NB4 (cell line): ENCODE measurements at places on chromosomes 6 and 20.
A peak's percentile ranks its signal among the peaks of the same experiment; 100 is the strongest.

DNA sequence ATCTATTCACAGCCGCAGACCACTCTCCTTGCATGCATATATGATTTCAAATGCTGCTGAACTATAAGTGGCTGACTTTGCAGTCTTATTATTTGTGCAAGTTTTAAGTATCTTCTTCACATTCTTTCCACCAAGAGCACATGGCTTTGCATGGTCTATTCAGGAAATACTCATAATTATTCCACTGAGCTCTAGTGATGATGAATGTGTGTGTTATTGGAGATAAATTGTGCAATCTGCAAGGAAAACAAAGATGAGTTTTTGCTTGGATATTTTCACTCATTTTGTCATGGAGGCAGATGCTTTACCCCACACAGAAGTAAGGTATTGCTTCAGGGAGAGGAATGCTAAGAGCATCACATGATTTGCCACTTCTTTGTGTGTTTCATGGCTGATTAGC is 764.6 kb downstream of the TBC1D32 start:
- DNase-seq: no peak

GRCh38 chr6:144729502-144729901 is 444.4 kb downstream of the UTRN start:
- no peak for DNase-seq

GRCh38 chr6:125102891-125103290 is 50.7 kb upstream of the TPD52L1 start:
- no peak for DNase-seq

- no peak for DNase-seq
Observed at GRCh38 chr6:57063847-57064246, 17.4 kb downstream of the KIAA1586 start.

DNA sequence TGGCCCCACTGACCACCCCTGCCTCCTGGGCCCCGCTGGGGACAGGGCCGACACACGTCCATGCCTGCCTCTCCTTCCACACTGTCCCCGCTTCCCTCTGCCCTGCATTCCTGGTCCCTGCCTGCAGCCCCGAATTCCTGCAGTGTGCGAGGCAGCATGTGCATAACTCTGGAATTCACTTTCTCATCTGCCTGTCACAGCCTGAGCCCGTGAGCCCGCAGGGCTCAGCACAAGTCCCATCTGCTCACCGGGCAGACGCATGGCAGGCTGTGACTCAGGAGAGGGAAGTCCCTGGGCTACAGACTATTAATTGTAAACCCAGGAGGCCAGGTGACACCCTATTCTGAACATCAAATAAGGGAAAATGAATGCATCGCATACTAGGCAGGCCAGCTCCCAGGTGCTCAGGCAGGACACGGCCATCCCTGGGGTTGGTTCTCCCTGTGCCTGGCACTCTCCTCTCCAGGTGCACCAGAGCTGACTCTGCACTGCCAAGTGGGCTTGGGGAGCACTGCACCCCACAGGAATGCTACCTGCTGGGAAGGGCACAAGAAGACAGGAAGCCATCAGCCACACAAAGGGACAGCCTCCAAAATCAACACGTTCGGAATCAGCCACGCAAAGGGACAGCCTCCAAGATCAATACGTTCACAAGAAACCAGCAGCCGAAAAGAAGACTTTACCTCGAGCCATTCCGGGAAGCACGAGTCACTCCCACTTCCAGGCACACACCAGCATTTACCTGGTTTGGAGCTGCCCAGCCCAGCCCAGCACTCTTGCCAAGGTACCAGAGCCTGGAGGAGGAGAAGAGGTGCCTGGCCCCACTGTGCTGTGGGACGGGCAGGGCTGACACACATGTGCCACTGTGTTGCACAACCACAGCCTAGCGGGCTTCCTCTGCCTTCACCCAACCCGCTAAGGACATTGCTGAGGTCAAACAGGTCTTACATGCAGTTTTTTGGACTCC is 65.9 kb downstream of the DLL1 start:
- peak; percentile 89 for DNase-seq

GRCh38 chr6:157198425-157199279 is 124.7 kb downstream of the TMEM242 start:
- no peak for DNase-seq

DNA sequence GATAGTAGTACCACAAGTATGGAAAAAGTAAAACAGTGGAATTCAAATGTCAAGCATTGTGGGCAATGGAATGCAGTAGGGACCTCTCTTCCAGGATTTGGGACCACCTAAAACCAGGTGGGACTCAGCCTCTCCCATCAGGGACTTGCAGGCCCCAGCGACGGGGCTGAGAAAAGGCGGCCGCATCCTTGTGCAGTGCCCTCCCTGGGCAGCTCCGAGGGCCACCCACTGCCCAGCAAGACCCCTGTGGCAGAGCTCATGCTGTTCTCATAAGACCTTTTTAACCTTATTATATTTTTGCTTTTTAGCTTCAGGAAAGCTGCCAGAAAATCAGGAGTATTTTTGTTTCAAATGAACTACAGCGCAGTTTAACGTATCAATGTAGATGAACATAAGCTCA is 142.6 kb upstream of the RPS6KA2 start:
- no peak for DNase-seq

DNA sequence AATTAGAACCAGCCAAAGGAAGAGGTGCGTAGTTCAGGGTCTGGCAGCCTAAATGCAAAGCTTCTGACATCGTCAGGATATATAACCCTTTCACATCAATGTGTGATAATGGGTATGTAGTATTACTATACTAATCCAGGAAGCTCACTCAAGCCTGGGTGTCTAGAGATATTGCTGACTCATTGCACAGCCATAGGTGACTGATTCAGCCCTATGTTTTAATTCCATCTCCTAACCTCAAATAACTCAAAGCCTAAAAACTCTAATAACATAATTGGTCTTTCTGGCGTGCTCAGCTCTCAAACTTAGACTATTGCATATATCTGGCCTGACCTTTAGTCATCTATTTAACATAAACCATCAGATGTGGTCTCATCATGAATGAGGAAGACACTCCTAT is 658.4 kb downstream of the TBC1D32 start:
- no peak for DNase-seq

DNA sequence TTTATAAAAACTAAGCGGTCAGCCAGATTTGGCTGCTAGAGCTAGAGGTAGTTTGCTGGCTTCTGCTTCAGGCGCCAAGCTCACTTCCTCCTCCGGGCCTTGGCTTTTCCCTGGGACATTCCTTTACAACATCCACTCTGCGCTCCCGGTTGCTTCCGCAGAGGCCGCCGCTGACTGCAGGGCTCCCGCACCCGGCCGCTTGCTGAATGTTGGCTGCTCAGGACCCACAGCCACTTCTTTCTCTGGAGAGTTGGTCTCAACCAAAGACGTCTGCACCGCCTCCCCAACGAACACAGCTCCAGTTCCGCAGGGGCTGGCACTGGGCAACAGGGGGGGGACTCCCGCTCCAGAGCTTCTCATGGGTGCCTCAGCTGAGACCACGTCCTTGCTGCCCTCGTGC is 282.8 kb downstream of the TFAP2C start:
- no peak for DNase-seq

GRCh38 chr6:15303162-15303919 is 57.5 kb downstream of the JARID2 start:
- DNase-seq: no peak

- DNase-seq: peak; percentile 8
Observed at GRCh38 chr6:77173472-77174074, 289.7 kb downstream of the HTR1B start.

DNA sequence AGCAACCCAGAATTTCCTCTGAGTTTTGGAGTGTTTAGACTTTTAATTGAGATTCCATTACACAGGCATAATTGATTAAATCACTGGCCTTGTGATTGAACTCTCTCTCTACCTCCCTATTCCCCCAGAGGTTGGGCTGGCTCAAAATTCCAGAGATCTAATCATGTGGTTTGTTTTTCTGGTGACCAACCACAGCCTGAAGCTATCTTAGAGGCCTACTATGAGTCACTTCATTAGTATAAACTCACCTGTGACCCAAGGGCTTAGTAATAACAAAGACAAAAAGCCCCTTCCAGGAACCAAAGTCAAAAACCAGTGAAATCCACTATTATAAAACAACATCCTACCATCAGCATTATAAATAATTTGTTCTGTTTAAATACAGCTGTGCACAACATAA is 992.5 kb upstream of the CITED2 start:
- no peak for DNase-seq

- no peak for DNase-seq
Observed at GRCh38 chr6:152071318-152071717, 263.8 kb downstream of the ESR1 start.

DNA sequence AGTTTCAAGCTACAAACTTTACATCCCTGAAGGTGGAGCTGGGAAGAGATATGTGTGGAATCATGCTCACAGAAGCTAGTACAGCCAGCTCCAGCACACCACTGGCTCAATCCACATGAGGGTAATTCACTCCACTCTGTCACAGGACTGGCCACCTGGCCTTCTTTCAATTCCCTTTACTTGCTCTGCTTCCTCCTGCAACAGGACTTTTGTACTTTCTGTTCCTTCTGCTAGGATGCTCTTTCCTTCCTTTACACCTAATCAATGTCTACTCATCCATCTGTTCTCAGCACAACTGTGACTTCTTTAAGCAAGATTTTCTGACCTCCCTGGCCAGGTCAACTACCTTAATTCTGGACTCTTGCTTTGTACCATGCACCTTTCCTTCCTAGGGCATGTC is 39.4 kb upstream of the MYB start:
- DNase-seq: no peak

DNA sequence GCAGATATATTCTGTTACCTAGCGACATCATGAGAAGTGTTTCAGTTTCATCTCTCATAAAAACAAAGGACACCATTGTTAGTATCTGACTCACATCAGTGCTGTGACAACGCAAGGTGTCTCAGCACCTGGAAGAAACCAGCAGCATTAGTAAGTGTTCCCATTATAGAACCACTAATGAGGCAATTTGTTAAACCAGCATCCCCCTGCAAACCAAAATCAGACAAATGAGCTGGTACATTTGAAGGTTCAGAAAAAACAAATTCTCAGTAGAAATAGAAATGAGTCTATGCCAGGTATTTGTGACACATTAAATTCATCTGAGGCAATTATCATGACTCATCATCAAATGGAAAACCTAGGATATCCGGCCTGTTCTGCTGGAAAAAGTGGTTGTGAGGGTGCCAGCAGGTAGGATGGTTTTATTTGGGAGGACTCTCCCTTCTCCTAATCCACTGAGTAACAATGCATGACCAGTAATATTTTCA is 151.7 kb downstream of the TMEM200A start:
- no peak for DNase-seq

DNA sequence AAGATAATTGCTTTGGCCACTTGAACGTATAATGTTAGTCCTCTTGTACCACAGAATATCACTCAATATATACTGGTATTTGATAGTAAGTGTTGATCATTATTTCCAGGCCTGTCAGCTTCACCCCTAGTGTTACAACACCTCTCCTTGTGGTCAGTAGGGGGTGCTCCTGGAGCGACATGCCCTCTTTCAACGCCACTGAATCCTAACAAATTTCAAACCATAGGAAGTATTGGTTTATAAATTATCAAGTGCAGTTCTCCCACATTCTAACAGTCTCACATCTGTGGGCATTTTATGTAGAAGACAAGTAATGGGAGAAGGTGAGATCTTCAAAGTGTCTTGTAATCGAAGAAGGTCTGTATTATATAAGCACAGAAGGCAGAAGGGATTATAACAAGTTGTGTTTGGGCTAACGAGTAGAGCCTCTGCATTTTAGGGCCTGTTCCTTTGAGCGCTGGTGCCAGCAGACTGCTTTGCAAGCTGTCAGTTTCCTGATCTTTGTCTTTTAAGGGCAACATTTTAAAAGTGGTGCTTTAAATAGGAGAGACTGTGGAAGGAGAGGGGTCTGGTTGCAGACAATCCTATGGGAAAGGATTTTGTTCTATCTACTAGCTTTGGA is 57.1 kb upstream of the CEP162 start:
- DNase-seq: peak; percentile 37

- no peak for DNase-seq
Observed at GRCh38 chr6:106396426-106397220, 36.1 kb downstream of the CRYBG1 start.
